SK-N-MC (cell line): ENCODE measurements at places on chromosomes 3 and 15.
A peak's percentile ranks its signal among the peaks of the same experiment; 100 is the strongest.

DNA sequence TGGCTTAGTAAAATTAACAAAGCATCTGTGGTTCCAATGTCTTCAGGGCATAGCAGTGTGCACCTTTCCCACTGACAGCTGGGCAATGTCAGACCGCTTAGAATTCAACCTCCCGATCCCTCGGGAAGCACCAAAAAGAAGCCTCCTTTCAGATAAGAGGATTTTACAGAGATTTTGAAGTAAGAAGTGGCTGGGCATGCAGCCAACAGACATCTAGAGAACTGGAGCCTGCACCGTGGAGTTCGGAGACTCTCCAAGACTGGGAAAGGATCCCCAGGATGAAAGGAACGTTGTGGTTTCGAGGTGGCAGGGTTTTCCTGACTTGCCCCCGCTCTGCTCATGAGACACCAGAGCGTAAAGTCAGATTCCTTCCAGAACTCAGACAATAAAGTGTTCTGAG lies 5.3 kb downstream of the FAM174B start:
- peak; percentile 34 for DNase-seq

- no peak for DNase-seq
Observed at GRCh38 chr15:35740761-35741160, 194.8 kb upstream of the DPH6 start.

GRCh38 chr3:135237371-135238143 lies 442.5 kb downstream of the EPHB1 start:
- no peak for DNase-seq

DNA sequence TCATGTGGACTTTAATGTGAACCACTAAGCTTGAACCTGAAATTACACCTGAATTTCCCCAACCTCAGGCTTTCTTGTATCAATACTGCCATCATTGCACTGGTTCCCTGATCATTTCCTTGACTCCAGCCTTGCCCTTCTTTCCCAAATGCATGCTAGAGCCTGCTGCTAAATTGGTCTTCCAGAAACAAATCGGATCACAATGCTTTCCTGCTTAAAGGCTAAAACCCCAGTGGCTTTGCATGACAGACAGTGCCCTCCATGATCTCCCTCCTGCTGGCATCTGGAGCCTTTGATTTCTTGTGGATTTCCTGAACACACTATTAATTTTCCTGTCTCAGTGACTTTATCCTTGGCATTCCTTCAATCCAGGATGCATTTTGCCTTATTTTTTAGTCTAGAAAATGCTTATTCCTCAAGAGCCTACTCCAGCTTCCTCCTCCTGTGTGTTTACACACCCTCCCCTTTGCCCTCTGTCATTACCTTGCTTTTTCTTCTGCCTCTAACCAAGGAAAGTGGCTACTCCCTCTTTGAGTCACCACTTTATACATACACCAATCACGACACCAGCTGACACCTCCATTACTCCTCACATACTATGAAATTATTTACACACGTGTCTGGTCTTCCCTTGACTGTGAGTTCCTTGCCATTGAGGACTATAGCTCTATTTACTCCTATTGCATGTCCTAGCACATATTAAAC lies 214.6 kb downstream of the KCNAB1 start:
- DNase-seq: no peak

DNA sequence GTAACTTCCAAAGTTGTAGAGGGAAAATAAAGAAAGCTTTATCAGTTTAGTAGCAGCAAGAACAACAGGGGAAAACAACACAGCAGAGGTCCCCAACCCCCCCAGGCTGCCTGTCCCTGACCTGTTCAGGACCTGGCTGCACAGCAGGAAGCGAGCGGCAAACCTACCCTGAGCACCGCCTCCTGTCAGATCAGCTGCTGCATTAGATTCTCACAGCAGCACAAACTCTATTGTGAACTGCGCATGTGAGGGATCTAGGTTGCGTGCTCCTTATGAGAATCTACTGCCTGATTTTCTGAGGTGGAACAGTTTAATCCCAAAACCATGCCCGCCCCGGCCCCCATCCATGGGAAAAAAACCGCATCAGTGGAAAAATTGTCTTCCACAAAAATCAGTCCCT lies 40.3 kb downstream of the USP50 start:
- no peak for DNase-seq

GRCh38 chr3:150871192-150871591 lies 34.0 kb downstream of the MINDY4B start:
- DNase-seq: no peak

DNA sequence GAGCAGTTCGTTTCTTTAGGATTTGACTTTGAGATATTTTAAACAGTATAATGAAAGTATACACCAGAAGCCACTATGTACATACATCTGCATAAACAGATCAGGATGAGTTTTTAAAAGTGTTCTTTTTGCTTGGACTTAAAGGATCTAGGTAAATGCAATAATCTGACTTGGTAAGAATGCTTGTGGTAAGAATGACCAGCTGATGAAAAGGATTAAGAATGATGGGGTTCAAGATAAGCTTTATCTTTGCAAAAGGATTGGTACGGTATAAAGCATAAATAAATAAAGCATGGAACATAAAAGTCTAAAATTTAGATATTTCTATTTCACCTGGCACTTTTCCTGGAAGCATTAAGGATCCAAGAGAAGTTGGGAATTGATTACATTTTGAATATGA lies 9.8 kb upstream of the MME start:
- DNase-seq: no peak
